ENCODE measurements at places on chromosomes 2 and 18.
A peak's percentile ranks its signal among the peaks of the same experiment; 100 is the strongest.

GRCh38 chr2:23121968-23122648 is 262.9 kb upstream of the KLHL29 start:
- DNase-seq: no peak

- DNase-seq: no peak
Observed at GRCh38 chr2:120580709-120581108, 155.0 kb upstream of the GLI2 start.

DNA sequence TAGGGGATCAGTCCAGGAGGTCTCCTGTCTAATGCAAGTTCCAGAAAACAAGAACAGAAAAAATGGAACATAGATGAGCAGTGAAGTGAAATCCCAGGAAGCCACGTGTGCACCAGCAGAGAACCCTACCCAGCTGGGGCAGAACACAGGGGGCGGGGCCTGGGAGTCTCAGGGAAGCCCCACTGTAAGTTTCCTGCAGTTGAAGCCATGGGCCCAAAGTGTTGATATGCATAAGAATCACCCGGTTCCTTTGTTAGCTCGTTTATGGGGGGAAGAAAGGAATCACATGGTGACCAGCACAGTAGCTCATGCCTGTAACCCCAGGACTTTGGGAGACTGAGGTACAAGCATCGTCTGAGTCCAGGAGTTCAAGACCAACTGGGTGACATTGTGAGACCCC is 131.3 kb downstream of the INO80D start:
- no peak for DNase-seq

- no peak for DNase-seq
Observed at GRCh38 chr18:27843783-27844777, 332.9 kb downstream of the CDH2 start.

- DNase-seq: no peak
Observed at GRCh38 chr2:181785691-181786344, 105.5 kb upstream of the NEUROD1 start.

GRCh38 chr2:5365871-5366461 is 326.2 kb upstream of the SOX11 start:
- peak; percentile 5 for DNase-seq

- no peak for DNase-seq
Observed at GRCh38 chr2:214174563-214174962, 236.3 kb upstream of the VWC2L start.

GRCh38 chr2:110955556-110955955 is 165.2 kb upstream of the BCL2L11 start:
- DNase-seq: no peak

GRCh38 chr18:26052505-26052904 is 37.9 kb downstream of the SS18 start:
- DNase-seq: no peak

DNA sequence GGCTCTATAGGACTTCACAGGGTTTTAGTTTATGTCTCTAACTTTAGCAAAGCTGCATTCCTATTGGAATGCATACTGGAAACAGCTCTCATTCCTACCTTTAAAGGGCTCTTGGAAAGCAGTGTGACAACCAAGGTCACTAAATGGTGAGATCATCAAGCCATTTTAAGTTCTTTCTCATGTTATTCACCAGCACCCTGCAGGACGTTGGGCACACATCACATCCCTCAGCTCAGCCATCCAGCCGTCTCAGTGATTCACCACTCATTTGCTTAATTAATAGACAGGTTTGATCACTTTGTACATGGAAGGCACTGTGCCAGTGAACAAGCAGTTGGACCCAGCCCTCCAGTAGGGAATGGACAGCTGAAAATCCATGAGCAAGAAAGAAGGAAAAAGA is 32.2 kb upstream of the RBM44 start:
- no peak for DNase-seq

DNA sequence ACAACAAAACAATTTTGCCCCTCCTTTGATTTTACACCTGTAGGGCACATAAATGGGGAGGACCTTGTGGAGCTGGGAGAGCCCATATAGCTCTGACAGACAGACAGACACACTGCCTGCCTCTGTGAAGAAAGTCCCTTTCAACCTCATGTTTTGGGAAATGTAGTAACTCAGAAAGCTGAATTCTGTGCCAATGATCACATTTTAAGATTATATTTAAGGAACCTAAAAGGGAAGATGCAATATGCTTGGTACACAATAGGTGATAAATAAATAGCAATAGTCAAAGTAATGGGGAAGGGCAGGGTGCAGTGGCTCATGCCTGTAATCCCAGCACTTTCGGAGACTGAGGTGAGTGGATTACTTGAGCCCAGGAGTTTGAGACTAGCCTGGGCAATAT is 446.4 kb upstream of the ID2 start:
- DNase-seq: no peak

DNA sequence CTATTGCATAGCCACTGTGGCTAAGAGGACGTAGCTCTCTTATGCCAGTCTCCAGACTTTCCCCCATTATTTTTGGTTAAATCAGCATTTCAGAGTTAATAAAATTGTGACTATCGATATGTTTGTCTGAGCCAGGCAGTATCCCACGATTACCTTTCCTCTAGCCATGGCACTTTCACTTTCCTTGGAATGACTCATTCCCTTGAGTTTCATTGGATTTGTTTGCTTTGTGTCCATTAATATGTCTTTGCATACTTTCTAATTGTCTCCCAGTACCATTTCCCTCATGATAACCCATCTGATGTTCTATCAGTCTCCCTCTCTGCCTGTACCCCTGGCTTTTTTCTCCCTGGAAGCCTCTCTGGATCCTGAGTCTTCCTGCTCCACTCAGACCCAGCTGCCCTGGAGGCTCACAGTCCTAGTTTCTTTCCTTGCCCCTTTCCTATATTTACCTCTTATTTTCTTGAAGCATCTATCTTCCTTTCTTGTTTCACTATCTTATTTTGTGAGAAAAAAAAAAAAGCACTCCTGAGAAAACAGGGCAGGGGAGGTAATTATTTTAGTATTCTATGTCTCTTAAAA is 126.1 kb downstream of the MTX2 start:
- no peak for DNase-seq

- no peak for DNase-seq
Observed at GRCh38 chr18:24853076-24853475, 392.6 kb downstream of the HRH4 start.

Data from activated T-cell treated with anti-CD3 and anti-CD28 coated beads for 1 hour (primary cell).